ENCODE measurements at places on chromosomes 12 and 14. TPM values are rescaled to one million over a fixed set of nuclear protein-coding genes. Genes with fewer than 3 reads are reported as not detected.

CLEC2A gene
- total RNA-seq, result not detected

CRIP2 gene
- 49.8 TPM for total RNA-seq

PLD4 gene
- 0.49 TPM for total RNA-seq

VWF gene
- 36.7 TPM for total RNA-seq

ITGB7 gene
- 2.9 TPM for total RNA-seq

PRICKLE1 gene
- total RNA-seq, result 7.9 TPM

ESR2 gene
- total RNA-seq, result 0.27 TPM

PPM1A gene
- total RNA-seq, result 55.6 TPM

TMEM106C gene
- total RNA-seq, result 122 TPM

MORN3 gene
- total RNA-seq, result not detected

ZBTB39 gene
- total RNA-seq, result 6.4 TPM

PROX2 gene
- total RNA-seq, result not detected

MUCL1 gene
- total RNA-seq, result not detected

GLS2 gene
- total RNA-seq, result 0.66 TPM

FAM222A gene
- 1.2 TPM for total RNA-seq

FOXN4 gene
- not detected for total RNA-seq

VSIG10 gene
- 31.1 TPM for total RNA-seq

BMAL2 gene
- total RNA-seq, result 6.2 TPM

KRT73 gene
- total RNA-seq, result not detected

MYF5 gene
- not detected for total RNA-seq

TSPAN31 gene
- 69.6 TPM for total RNA-seq

DEGS2 gene
- total RNA-seq, result 0.54 TPM

DNAL1 gene
- 20.0 TPM for total RNA-seq

TMEM19 gene
- 12.1 TPM for total RNA-seq

ENDOU gene
- total RNA-seq, result not detected

MGP gene
- total RNA-seq, result 1,009 TPM

METTL3 gene
- total RNA-seq, result 60.9 TPM

RAN gene
- 160 TPM for total RNA-seq

KIF5A gene
- 7.8 TPM for total RNA-seq

ZDHHC17 gene
- 54.3 TPM for total RNA-seq

SIX4 gene
- 2.1 TPM for total RNA-seq

CLEC9A gene
- total RNA-seq, result not detected

RDH16 gene
- total RNA-seq, result 1.1 TPM

SLC8A3 gene
- total RNA-seq, result 0.82 TPM

PRPH gene
- total RNA-seq, result 36.7 TPM

SLCO1B1 gene
- not detected for total RNA-seq

NRXN3 gene
- total RNA-seq, result 43.9 TPM

POTEM gene
- not detected for total RNA-seq

SCNN1A gene
- total RNA-seq, result 0.82 TPM

KLRC4 gene
- total RNA-seq, result not detected

All from sigmoid colon (tissue), 7 donors.